A549 treated with Hydrocortisone at 1 μM for 4 hours (cell line): ENCODE measurements at places on chromosomes 3 and 15. TPM values are rescaled to one million over a fixed set of nuclear protein-coding genes. Genes with fewer than 3 reads are reported as not detected.

LPP gene
- 5.7 to 12.0 TPM (median 9.6 TPM) in 5 replicates for total RNA-seq

UQCC5 gene
- 52.2 to 71.7 TPM (median 61.7 TPM) in 5 replicates for total RNA-seq

TICRR gene
- 10.1 to 13.7 TPM (median 11.9 TPM) in 5 replicates for total RNA-seq

ZDHHC23 gene
- total RNA-seq = 2.7 to 3.8 TPM (median 3.3 TPM) in 5 replicates

SLC28A2 gene
- not detected in 5 replicates for total RNA-seq

ZNF148 gene
- 6.4 to 10.9 TPM (median 9.4 TPM) in 5 replicates for total RNA-seq

CLDN11 gene
- total RNA-seq = 0.09 to 0.25 TPM (median 0.18 TPM) in 5 replicates

TGM4 gene
- total RNA-seq = 0.12 to 0.30 TPM (median 0.16 TPM) in 5 replicates

P2RY14 gene
- not detected in 5 replicates for total RNA-seq

C2CD4B gene
- 0.15 to 0.32 TPM (median 0.30 TPM) in 5 replicates for total RNA-seq

C3orf22 gene
- total RNA-seq = not detected in 5 replicates

NR1I2 gene
- not detected in 5 replicates for total RNA-seq

FMN1 gene
- 0.21 to 0.39 TPM (median 0.29 TPM) in 5 replicates for total RNA-seq

FYCO1 gene
- total RNA-seq = 4.5 to 6.8 TPM (median 4.7 TPM) in 5 replicates

PROS1 gene
- 9.1 to 13.9 TPM (median 11.6 TPM) in 5 replicates for total RNA-seq

IFT57 gene
- total RNA-seq = 36.2 to 55.3 TPM (median 43.2 TPM) in 5 replicates

GHSR gene
- not detected in 5 replicates for total RNA-seq

OR4M2 gene
- total RNA-seq = 0.13 TPM in 1 of 5 replicates, not detected in the others

PCLAF gene
- 160 to 251 TPM (median 177 TPM) in 5 replicates for total RNA-seq

ABI3BP gene
- 1.1 to 2.5 TPM (median 1.2 TPM) in 5 replicates for total RNA-seq

TBC1D21 gene
- not detected in 5 replicates for total RNA-seq

MORC1 gene
- total RNA-seq = not detected in 5 replicates

UPK1B gene
- total RNA-seq = 9.6 to 14.3 TPM (median 11.9 TPM) in 5 replicates

POU1F1 gene
- not detected in 5 replicates for total RNA-seq

CADM2 gene
- total RNA-seq = 0.10 to 0.30 TPM (median 0.21 TPM) in 4 of 5 replicates, not detected in the other

LDHAL6B gene
- total RNA-seq = not detected in 5 replicates
